ENCODE measurements at places on chromosomes 6 and 20.
A peak's percentile ranks its signal among the peaks of the same experiment; 100 is the strongest.

- DNase-seq, result peak; percentile 42
These were observed 58.5 kb upstream of the PRSS16 start for GRCh38 chr6:27188885-27189418.

DNA sequence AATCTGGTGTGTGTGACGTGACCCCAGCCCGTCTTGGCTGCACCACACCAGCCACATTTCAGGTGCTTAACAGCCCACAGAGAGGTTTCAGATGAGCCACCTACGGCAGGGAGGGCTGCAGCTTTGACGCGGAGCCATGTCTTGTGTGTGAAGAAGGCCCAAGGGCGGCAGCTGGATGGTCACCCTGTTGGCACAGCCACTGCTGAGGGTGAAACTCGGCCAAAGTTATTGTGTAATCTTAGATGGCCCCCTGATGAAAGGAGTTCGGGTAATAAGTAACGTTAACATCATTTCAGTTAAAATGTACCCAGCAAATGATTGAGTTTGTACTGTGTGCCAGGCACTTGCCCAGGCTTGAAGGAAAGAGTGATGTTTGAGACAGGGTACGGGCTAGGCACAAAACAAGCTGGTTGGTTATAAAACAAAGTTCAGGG, 97.2 kb downstream of the SSR1 start:
- DNase-seq, result no peak

DNA sequence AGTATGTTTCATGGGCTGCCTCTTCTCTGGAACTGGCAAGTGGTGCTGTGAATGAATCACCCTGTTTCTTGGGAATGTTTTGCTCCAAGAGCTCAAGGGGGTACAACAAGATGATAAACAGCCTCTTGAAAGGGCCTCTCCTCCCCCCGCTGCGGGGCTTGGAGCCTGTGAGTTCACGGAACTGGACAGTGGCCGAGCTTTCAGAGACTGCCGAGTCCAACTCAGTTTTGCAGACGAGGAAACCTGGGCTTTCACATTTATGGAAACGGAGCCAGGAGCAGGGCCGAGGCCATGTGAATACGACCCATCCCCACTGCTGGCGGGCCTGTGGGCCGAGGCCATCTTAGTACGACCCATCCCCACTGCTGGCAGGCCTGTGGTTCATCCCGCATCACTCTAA, 18.2 kb upstream of the SRC start:
- no peak for DNase-seq

- no peak for DNase-seq
These were observed 202.6 kb downstream of the CD109 start for GRCh38 chr6:73898599-73898998.
